Cortex of kidney (tissue), 1 donor: ENCODE measurements at places on chromosomes 2 and 18.

DNA sequence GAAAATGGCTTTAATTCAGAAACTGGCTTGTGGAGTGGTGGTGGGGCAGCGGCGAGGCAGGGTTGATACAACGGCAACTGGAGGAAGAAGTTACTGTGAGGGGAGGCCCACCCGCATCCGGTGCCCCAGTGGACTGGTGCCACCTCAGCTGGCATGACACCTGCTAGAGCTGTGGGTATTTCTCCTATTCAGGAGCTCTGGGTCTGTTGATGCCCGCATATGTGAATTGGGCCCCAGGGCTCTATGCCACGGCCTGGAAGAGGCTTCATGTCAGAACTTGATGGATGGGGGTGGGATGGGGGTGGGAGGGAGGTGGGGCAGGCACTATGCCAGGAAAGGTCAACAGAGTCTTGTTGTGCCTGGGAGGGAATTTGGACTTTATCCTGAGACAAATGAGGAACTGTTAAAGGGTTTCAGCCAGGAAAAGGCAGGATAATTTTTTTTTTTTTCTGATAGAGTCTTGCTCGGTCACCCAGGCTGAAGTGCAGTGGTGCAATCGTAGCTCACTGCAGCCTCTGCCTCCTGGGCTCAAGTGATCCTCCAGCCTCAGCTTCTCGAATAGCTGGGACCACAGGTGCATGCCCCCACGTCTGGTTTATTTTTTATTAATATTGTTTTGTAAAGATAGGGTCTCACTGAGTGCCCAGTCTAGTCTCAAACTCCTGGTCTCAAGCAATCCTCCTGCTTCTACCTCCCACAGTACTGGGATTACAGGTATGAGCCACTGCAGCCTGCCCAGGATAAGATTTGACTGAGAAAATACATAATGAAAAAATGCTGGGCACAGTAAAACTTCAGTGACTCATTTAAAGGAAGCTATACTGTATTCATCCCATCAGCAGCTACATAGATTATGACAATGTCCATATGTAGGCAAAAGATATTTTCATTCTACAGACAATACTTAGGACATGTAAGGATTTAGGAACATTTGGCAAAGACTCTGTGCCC lies 52.6 kb downstream of the SH2D6 start:
- no peak for DNase-seq

DNA sequence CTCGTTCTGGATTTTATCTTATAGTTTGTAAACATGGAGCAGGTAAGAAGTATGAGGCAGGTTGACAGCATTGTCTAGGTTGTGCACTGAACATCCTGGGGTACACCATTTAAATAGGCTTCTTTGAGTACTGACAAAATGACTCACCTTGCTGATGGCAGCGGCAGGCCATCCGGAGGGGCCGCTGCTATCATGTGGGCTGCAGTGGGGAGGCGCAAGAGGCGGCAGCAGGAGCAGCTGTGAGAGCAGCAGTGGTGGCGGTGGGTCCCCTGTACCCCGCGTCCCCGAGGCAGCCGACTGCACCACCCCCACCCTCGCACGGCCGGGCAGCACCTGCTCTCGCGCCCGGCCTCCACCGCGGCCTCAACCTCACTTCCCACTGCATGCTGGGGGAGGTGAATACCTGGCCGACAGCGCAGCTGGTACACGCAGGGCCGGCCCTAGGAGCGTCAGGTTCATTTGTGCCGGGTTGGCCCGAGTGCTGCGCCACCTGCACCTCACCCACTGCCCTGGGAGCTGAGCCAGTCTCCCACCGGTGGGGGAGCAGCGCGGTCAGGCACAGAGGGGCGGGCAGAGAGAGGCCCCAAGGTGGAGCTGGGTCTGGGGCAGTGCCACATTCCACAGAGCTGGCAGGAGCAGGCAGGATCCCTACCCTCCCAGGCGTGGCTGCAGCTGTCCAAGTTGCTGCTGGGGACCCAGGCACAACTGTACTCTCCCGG lies 154.5 kb upstream of the RBMS1 start:
- DNase-seq, result no peak

DNA sequence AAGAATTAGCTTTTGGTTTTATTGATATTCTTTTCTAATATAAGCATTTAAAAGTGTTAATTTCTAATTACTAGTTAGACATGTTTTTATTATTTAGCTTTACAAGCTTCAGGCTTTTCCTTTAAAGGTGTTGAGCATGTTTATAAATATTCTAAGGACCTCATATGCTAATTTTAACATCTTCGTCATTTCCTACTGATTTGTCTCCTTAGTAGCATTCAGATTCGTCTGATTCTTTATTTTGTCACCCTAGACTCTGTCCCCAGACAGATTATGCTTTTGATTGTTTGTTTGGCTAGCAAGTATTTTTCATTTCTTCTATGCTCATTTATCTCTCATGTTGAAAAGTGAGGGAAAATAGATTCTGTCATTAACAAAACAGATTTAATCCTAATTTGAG lies 51.7 kb downstream of the EIF5B start:
- DNase-seq, result no peak

GRCh38 chr2:127381762-127382161 lies 6.0 kb downstream of the MAP3K2 start:
- DNase-seq, result no peak

DNA sequence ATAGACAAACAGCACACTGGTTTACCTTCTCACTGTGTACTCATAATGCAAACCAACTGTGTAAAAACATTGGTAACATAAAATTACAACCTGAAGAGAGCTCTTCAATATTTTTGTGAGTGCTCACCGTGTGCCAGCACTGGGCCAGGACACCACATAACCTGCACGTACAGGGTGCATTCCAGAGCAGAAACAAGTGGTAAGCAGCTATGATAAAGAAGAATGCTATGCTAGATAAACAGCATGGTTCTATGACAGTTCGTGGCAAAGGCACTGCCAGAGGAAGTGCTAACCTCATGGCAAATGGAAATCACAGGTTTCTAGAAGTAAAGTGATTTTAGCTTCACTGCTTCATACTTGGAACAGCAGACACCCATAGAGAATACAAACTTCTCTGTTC lies 343.5 kb downstream of the MTX2 start:
- DNase-seq, result no peak

DNA sequence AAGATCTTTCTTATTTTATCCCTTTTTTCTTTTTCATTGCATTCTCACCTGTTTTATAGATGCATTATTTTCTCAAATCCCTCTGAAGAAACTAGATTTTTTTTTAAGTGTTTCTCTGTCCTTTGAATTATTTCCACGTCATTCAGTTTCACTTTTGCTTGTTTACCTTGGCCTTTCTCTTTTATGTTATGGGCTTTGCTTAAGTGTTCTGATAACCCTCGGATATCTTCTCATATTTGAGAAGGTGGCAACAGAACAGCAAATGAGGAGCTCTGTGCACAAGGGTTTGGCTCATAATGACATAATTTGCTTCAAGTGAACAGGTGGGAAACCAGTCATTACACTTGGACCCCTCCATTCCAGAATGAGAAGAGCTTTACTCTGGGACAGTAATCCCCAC lies 111.9 kb downstream of the C1D start:
- DNase-seq, result no peak

GRCh38 chr2:134838143-134838620 lies at the start of gene ACMSD:
Gene ACMSD (plus strand): TSS chr2:134838616. CDS start chr2:134838683, 67 bp downstream.
- no peak for DNase-seq

GRCh38 chr2:163778045-163778781 lies 42.4 kb upstream of the FIGN start:
- DNase-seq, result no peak

DNA sequence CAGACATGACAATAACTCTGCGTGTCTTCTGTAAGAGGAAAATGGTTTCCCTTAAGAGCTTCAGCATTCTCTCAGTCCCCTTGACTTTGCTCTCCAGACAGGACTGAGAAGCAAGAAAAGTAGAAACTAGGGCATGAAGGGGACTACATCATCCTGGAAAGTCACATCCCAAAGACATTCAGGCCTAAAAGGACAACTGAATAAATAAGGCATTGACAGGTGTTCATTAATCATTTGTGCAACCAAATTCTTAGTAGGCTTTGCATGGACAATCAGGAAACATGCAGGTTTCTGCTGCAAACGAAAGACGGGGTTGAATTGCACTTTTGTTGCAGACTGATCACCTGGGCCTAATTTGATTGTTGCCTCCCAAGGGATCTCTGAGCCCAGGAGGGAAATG lies 1.2 kb upstream of the SGPP2 start:
- DNase-seq, result no peak

DNA sequence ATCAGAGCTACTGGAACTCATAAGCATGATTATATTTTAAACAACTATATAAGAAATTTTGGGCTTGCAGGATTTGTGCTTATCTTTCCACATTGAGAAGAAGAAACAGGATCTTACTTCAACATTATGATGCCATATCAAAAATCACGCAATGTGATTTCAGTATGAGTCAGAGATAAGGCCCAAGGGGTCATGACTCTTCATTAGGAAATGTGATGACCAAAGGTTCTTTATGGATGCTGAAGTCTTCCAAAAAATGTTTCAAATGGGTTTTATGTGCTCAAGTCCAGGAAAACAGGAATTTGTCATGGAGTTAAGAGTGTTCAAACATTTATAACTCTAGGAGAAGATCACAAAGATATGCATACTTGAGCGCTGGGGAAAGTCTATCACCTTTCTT lies 7.8 kb upstream of the SERPINB2 start:
- DNase-seq, result no peak

DNA sequence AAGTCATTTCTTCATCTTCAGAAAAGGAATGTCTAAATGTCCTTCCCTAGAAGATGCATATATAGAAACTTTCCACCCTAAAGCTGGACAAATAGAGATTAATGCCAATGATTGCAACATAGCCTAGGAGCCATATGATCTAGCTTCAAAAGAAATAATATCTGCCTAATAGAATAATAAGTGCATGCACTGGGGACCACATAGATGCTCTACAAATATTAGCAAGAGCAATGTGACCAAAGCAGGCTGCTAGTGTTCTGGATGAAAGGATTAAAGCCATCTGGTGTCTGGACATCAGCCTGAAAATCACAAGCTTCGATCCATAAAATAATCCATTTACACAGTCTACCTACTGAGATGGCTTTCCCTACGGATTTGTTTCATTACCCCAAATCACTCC lies 280.1 kb upstream of the KLHL14 start:
- no peak for DNase-seq

GRCh38 chr2:109174626-109175349 lies 45.8 kb downstream of the SH3RF3 start:
- DNase-seq, result no peak

- no peak for DNase-seq
Measured at GRCh38 chr18:6109743-6110142, 214.4 kb upstream of the TMEM200C start.

- DNase-seq, result no peak
Measured at GRCh38 chr2:23640711-23641110, 255.7 kb downstream of the KLHL29 start.

DNA sequence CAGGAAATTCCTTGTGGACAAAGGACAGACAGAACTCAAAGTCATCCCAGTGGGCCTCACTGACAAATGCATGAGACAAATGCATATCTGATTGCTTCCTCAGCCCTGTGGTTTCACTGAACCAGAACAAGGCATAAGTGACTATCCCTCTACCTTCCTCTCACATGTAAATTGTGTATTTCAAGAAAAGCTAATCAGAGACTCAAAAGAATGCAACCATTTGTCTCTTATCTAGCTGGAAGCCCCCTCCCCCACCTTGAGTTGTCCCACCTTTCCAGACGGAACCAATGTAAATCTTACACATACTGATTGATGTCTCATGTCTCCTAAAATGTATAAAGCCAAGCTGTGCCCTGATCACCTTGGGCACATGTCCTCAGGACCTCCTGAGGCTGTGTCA lies 102.0 kb upstream of the TMEM200C start:
- DNase-seq, result no peak

DNA sequence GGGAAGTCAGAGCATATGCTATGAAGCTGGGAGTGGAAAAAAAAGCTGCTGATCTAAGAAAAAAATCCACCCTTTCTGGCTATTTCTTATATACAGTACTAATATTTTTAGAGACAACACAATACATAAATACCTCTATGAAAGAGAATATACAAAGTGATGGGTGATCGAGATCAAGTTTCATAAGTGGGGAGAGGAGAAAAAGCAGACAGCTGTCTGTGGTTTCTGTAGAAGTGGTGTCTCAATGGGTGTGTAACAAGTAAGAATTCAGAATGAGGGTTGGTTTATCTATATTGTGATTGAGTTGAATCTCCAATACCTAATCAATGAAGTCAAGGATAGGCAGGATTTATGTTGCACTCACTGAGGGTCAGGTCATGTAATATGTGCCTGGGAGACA lies 191.0 kb downstream of the HNMT start:
- no peak for DNase-seq

DNA sequence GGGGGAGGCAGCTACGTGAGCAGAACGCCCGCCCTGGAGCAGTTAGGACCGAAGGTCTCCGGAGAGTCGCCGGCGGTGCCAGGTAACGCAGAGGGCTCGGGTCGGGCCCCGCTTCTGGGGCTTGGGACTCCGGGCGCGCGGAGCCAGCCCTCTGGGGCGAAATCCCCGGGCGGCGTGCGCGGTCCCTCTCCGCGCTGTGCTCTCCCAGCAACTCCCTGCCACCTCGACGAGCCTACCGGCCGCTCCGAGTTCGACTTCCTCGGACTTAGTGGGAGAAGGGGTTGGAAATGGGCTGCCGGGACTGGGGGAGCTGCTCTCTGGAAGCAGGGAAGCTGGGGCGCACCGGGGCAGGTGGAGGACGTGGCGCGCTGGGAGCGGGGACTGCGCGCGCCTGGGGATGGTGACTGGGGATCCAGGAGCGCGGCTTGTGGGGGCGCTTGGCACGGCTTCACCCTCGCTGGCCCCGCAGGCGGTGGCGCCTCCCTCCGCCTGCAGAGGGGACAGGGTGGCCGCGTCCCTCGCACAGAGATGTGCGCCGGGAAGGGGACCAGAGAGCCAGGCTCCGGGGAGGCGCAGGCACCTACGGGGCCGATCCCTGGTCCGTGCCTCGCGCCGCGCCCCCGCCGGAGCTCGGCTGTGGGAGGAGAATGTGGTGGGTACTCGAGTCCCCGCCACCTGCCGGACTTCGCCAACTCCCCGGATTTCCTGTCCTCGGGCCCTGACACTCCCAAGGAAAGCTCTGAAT lies 688 bp downstream of the CDH20 start:
- DNase-seq, result no peak

DNA sequence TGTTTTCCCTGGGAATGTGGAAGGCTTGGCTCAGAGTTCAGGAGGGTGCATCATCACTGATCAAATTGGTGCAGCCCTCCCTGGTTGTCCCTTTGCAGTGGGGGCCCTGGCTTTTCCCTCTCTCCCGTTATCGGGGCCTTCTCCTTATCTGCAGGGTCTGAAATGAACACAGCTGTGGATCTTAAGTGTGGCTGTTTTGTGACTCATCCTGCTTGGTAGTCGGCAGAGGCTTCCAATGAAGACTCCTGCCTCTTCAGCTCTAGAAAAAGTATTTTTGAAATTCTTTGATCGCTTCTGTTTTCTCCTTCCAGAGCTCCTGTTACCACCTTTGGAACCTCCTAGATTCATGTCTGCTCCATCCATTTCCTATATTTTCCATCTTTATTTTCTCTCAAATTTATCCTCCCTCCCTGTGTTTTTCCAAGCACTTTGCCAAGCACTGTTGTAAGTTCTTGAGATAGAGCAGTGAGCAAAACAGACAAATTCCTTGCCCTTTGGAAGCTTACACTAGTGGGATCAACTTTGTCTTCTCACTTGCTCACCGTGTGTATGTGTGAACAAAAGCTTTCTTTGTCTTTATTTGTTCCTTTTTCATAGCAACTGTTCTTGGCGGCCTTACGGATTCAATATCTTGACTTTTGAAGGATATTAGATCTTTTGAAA lies 45.7 kb downstream of the RALB start:
- DNase-seq, result no peak

- DNase-seq, result no peak
Measured at GRCh38 chr18:62332964-62333695, 8.0 kb downstream of the TNFRSF11A start.
